Activated T-cell treated with anti-CD3 and anti-CD28 coated beads, Interleukin-2, amount 50 U/mL, for 24 hours (primary cell): ENCODE measurements at places on chromosomes 7 and 10.

- no peak for DNase-seq
Measured at GRCh38 chr7:82964150-82964882, 198.4 kb downstream of the PCLO start.

- peak; percentile 34 for DNase-seq
Measured at GRCh38 chr7:128112781-128113221, 81.6 kb upstream of the LRRC4 start.

DNA sequence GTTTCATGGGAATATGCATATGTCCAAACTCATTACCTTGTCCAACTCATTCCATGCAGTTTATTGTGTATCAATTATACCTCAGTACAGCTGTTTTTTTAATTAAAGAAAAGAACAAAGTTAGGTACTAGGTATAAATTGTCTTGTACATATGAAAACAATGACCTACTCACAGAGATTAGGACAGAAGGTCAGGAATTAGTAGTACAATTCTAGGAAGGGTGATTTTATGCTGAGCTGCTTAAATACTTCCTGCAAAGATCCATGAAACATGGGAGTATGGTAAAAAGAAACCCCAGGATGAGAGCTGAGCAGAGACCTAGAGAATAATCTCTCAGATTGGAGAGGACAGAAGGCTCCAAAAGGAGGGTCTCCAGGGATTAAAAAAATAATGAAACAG is 13.8 kb upstream of the KDM7A start:
- DNase-seq = no peak

GRCh38 chr10:131635564-131636015 is 265.2 kb upstream of the PPP2R2D start:
- DNase-seq = no peak

DNA sequence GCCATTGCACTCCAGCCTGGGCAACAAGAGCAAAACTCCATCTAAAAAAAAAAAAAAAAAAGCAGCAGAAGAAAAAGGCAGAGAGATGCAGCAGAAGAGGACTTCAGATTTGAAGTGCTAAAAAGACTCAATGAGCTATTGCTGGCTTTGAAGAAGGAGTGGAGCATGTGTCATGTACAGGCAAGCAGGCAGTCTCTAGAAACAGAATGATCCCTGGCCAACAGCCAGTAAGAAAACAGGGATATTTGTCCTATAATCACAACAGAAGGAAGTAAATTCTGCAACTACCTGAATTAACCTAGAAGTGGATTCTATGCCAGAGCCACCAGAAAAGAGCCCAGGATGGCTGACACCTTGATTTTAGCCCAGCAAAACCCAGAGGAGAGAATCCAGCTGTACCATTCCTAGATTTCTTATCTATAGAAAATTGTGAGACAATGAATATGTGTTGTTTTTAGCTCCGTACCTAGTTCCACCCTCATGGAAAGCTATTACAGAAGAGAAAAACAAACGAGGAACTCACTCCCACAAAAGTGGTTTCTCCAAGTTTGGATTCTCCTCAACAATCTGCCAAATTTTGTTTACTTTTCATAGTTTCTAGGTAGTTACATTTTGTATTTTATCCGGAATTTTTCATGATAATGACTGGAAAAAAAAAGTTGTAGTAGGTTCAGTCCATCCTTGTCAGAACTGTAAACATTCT is 198.2 kb upstream of the GNAI1 start:
- DNase-seq = no peak

DNA sequence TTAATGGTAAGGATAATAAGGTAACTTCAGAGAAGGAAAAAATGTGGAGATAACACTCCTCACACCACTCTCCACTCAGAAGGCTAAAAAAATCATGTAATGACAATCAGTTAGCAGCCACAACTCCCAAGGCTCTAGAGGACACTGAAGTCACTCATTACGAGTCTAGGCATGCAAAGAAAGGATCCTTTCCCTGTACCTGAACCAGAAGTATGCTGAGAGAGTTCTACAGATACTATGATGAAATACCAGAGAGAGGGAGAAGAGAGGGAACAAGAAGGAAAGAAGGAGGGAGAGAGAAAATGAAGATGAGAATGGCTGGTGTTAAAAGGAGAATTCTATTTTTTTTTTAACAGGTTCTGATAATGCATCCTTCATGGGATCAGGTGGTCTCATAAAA is 224.3 kb upstream of the PLXNA4 start:
- DNase-seq = no peak

- no peak for DNase-seq
Measured at GRCh38 chr7:108985037-108985436, 415.4 kb downstream of the DNAJB9 start.

- no peak for DNase-seq
Measured at GRCh38 chr10:130751106-130751840, 560.2 kb downstream of the TCERG1L start.

- no peak for DNase-seq
Measured at GRCh38 chr10:49132362-49132737, 1.5 kb downstream of the FAM170B start.

DNA sequence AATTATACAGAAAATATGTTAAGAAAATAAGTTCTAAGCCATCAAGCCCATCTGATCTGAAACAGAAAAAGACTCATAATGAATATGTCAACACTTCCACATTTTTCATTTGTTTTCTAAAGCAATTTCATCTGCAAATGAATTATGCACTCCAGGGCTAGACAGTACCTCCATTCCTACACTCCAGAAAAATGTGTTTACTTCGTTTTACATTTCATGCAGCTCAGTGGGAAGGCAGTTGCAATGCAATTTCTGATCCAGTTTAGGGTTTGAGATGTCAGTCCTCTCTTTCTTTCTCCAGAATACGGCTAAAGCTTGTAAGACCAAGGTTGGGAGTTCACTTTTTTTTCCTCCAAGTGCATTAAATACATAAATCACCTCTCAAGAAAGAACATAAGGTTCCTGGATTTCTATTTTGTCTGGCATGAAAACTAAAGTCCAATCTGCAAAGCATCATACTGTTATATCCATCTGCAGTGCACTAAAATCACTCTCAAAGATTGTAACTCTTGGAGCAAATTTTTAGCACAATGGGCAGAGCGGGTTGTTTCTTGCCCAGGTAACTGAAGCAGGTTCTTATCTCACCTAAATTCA is 348.8 kb upstream of the C7orf33 start:
- no peak for DNase-seq
